ENCODE measurements at places on chromosomes 2 and 18. TPM values are rescaled to one million over a fixed set of nuclear protein-coding genes. Genes with fewer than 3 reads are reported as not detected.

DNA sequence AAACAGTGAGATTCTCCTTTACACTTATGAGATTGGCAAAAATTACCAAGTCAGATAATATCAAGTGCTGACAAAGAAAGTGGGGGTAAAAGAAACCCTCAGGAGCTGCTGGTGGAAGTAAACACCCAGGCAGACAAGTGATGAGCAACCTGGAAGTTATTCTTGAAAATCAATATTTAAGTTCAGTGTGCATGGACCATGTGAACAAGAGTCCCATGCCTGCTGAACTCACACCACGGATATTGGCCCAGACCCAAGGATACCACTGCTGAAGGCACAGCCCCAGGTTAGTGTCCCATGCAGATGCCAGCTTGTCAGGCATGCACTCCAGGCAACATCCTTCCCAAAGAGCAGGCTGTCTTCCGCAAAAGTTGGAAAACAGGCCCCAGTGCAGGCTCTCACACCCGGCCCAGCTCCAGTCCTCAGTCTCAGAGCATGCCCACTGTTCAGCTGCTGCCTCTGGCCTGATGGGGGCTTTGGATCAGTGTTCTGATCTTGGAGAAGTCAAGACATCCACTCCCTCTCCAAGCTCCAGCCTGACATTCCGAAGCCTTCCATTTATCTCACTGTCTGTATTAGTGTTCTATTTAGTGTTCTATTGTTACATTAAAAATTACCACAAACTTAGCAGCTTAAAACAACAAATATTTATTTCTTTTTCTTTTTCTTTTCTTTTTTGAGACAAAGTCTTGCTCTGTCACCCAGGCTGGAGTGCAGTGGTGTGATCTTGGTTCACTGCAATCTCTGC, 70.0 kb downstream of the HS1BP3 start:
- peak overlapping the region; percentile 86 for H3K27ac ChIP-seq
- peak; percentile 62 for DNase-seq
- H3K4me3 ChIP-seq = no peak overlapping the region

The ZNF385B gene
- total RNA-seq = 0.21 TPM

The BOLL gene
- total RNA-seq = not detected

The GPBAR1 gene
- not detected for total RNA-seq

DNA sequence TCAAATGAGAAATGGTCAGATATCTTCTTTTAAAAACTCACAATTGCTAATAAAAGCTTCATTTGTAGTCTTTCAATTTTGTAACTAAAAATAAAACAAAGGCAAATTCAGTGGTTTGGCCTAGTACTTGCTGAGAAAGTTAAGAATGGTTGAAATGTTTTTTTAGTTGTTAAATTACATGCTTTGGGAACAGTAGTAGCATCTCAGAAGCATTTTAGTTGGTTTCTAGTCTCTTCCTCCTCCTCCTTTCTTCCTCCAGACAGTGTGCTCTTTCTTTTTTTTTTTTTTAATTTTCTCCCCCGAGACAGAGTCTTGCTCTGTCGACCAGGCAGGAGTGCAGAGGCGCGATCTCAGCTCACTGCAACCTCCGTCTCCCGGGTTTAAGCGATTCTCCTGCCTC, 9.8 kb downstream of the TRAK2 start:
- DNase-seq = no peak
- H3K36me3 ChIP-seq = no peaks in the 10 kb centered on the region
- H3K4me3 ChIP-seq = no peak overlapping the region
- H3K27me3 ChIP-seq = no peaks in the 10 kb centered on the region

DNA sequence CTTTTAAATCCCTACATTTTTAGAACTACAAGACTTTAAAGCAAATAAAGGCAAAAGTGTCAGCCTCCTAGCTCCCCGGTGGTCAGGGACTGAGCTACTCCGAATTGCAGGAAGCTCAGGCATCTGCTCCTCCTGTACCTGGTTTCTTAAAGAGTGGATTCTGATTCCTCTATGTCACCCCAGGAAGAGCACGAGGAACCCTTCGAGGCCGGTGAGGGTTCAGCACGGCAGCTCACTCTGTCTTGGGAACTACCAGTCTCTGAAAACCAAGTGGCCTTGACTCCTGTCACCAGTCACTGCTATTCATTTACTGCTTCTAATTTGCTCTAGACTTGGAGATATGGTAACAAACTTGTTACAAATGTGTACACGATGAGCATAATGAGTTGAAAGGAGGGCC, 2.3 kb downstream of the PER2 start:
- H3K27ac ChIP-seq = peak overlapping the region; percentile 96
- H3K4me1 ChIP-seq = peaks cover 18% of the 10 kb centered on the region
- H3K4me3 ChIP-seq = peak overlapping the region; percentile 75
- no peaks in the 10 kb centered on the region for H3K27me3 ChIP-seq
- H3K36me3 ChIP-seq = no peaks in the 10 kb centered on the region

The AGBL5 gene
- total RNA-seq = 2.1 TPM

Measured in ascending aorta (tissue), 2 donors.